ENCODE measurements at places on chromosomes 11 and 22. TPM values are rescaled to one million over a fixed set of nuclear protein-coding genes. Genes with fewer than 3 reads are reported as not detected.

POLA2 gene
- total RNA-seq, result 17.9 TPM

PHETA2 gene
- 3.5 TPM for total RNA-seq

DNA sequence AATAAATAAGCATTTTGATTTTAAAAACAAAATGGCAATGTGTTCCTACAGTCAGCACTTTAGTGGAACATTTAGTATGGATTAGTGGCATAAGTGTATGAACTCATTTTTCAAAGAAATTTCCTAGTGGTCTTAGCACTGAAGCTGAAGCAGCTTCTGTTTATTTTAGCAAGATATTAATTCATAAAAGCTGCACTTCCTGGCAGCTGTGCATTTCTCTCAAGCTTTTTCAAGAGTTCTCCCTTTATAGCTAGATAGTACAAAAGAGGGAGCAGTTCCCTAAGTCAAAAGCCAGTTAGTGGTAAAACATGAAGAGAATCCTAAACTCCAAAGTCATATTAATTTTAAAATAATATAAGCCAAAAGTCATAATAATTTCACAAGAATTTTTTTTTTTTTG, 1036.0 kb upstream of the CCDC90B start:
- no peaks in the 10 kb centered on the region for H3K27me3 ChIP-seq
- H3K4me3 ChIP-seq, result no peak overlapping the region
- H3K4me1 ChIP-seq, result no peaks in the 10 kb centered on the region

DNA sequence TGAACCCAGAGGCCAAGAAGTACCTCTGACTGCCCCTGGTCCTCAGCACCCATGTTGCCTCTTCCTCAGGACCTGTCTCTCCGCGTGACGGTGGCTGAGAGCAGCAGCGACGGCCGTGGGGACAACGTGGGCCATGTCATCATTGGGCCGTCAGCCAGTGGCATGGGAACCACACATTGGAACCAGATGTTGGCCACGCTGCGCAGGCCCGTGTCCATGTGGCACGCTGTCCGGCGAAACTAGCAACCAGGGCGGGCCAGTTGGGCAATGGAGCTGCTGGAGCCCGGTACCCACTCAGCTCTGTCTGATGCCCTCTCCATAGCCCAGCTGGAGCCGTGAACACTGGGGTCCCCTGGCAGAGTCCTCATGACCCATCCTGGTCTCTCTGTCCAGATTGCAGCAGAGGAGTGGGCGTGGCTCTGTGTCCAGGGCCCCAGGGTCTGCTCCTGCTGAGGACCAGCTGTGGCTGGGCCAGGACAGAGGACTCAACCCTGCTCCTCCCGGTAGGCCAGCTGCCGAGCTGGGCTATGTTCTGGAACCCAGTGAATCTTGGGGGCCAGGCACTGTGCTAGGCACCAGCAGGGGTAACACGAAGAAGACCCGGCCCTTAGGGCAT, 8.0 kb upstream of the RHOD start:
- H3K27me3 ChIP-seq, result peaks cover 6% of the 10 kb centered on the region
- H3K4me3 ChIP-seq, result no peak overlapping the region
- DNase-seq, result no peak
- no peaks in the 10 kb centered on the region for H3K36me3 ChIP-seq
- peak overlapping the region; percentile 57 for H3K27ac ChIP-seq

- no peaks in the 10 kb centered on the region for H3K4me1 ChIP-seq
- no peak overlapping the region for H3K4me3 ChIP-seq
- no peaks in the 10 kb centered on the region for H3K36me3 ChIP-seq
- no peak for DNase-seq
These were observed 2050.6 kb upstream of the RAG2 start for GRCh38 chr11:38648604-38649003.

- no peaks in the 10 kb centered on the region for H3K36me3 ChIP-seq
- peaks cover 3% of the 10 kb centered on the region for H3K4me1 ChIP-seq
- no peak overlapping the region for H3K4me3 ChIP-seq
- H3K27me3 ChIP-seq, result peaks cover 17% of the 10 kb centered on the region
These were observed 2.3 kb downstream of the ASCL2 start for GRCh38 chr11:2267851-2268728.

DNA sequence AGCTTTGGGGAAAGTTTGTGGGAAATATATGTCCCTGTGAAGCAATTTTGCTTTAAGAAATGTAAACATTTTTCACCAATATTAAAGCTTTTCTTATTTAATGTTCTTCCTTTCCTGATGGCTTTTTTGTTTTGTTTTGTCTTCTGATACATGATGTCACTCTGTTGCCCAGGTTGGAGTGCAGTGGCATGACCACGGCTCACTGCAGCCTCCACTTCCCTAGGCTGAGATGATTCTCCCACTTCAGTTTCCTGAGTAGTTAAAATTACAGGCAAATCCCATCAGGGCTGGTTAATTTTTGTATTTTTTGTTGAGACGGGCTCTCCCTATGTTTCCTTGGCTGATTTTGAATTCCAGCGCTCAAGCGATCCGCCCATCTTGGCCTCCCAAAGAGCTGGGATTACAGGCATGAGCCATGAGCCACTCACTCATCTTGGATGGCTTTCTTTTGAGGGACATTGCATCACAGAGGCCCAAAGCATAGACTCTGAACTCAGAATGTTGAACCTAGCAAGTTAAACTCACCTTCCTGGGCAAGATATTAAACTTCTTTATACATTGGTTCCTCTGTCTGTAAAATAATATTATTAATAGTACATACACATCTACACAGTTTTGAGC, 651 bp upstream of the CARD16 start:
- no peak overlapping the region for H3K4me3 ChIP-seq
- H3K4me1 ChIP-seq, result peaks cover 5% of the 10 kb centered on the region
- H3K27ac ChIP-seq, result no peak overlapping the region

Measured in endothelial cell (in vitro differentiated cells).